GM12864 (cell line): ENCODE measurements at places on chromosomes 16 and 17.

DNA sequence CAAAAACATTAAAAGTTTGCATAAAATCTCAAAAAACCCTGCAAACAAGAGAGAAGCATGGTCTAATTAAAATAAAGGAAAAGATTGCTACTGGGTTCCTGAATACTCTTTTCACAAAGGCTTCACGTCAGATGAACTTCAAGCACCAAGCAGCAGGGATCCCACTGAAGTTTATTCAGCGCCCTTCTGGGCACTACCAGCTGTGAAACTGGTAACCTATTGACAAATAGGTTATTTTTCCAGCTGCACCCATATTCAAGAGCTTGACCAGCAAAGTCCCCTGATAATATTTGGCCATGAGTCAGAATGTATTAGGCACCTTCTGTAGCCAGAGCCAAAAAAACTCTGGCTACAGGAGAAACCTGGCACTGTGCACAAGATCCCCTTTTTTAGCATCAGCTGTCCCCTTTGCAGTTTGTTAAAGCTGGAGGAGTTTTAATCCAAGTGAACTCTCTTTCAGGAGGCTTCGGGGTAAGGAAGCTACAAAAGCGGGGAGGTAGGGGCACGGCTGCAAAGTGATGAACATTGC is 60.3 kb downstream of the GRIN2A start:
- no peak for DNase-seq

GRCh38 chr16:81618187-81618586 is 160.9 kb upstream of the PLCG2 start:
- DNase-seq = no peak

- DNase-seq = no peak
Measured at GRCh38 chr16:10103118-10103517, 79.1 kb downstream of the GRIN2A start.

GRCh38 chr17:77420095-77420803 is 279.5 kb downstream of the SEC14L1 start:
- no peak for DNase-seq

DNA sequence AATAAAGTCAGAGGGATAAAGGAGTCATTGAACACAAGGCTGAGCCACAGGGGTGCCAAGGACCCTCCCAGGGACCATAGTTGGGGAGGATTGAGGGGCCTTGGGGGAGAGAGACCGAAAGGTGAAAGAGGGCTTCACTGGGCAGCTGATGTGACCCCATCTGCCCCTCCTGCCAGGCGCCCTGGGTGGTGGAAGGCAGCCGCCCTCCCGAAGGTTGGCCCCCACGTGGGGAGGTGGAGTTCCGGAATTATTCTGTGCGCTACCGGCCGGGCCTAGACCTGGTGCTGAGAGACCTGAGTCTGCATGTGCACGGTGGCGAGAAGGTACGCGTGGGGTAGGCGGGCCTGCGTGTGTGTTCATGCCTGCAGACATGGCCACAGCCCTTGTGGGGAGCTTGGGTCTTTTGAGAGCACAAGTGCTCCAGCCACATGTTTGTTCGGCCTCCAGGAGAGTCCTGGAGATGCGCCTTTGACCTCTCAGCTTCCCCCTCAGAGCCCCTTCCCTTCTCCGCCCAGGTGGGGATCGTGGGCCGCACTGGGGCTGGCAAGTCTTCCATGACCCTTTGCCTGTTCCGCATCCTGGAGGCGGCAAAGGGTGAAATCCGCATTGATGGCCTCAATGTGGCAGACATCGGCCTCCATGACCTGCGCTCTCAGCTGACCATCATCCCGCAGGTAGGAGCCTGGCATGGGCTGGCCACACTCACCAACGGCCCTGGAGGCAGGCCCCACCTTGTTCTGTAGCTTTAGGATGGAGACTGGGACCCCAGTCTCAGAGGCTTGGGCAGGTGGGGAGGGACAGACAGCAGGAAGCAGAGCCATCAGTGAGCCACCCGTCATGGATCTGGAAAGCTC is 24.1 kb downstream of the ANKRD40 start:
- no peak for DNase-seq

DNA sequence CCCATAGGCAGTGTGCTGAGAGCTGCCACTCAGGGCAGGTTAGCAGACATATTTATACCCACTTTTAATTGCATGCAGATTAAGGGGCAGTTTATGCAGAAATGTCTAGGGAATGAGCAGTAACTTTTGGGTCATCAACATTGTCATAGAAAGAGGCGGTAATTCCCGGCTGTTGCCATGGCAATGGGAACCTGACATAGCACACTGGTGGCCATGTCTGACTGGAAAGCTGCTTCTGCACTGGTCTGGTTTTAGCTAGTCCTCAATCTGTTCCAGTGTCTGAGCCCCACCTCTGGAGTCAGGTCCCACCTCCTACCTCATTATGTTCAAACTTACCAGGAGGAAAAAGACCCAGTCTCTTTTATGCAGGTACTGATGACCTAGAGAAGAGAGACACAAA is 31.5 kb upstream of the TNRC6C start:
- no peak for DNase-seq
